NCI-H1694 treated with DMSO at 0.1 percent for 48 hours (cell line): ENCODE measurements at places on chromosomes 1 and 21.

GRCh38 chr1:199098468-199098867 is 459.6 kb downstream of the PTPRC start:
- no peak for DNase-seq

DNA sequence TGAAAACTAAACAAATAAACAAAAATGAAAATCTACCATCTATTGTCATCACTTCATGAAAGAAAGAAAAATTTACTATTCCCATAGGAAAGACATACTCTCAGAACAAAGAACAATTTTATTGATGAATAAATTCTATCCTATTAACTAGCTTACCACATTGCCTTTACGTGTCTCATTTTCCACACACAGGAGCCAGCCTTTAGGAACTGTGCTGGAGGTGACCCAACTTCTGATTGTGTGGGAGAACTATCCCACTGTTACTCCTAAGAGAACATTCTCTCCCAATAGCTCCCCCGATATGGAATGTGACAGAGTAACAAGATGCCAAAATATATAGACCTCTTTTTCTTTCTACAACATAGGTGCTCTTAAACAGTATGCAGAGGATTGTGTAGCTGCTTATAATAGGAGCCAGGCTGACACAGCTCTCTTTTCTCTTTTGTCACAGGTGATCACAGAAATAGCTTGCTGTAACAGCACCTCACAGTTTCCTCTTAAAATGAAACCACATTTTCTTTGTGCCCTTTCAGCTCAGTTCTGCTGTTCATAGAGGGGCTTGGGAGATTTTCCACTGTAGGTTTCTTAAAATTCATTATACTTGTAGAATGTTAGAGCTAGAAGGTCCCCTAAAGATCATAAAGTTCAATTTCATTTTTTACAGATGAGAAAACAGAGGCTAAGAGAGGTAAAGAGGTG is 35.5 kb downstream of the C21orf91 start:
- no peak for DNase-seq

DNA sequence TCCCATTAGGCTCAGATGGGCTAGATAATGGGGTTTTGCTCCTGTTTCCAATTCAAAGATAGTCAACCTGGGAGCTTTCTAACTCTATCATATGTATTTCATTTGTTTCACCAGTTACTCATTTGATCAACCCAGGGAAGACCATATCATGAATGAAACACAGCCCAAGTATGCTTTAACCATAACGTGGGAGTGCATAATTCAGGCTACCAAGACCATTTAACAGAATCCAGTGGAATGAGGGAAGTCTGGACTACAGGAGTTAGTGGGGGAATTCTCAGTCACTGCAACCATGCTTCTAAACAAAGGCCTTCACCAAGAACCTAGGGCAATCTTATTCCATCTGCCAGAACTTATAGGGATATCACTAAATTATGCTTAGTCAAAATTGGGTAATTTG is 15.0 kb upstream of the SLC16A1 start:
- DNase-seq: no peak

DNA sequence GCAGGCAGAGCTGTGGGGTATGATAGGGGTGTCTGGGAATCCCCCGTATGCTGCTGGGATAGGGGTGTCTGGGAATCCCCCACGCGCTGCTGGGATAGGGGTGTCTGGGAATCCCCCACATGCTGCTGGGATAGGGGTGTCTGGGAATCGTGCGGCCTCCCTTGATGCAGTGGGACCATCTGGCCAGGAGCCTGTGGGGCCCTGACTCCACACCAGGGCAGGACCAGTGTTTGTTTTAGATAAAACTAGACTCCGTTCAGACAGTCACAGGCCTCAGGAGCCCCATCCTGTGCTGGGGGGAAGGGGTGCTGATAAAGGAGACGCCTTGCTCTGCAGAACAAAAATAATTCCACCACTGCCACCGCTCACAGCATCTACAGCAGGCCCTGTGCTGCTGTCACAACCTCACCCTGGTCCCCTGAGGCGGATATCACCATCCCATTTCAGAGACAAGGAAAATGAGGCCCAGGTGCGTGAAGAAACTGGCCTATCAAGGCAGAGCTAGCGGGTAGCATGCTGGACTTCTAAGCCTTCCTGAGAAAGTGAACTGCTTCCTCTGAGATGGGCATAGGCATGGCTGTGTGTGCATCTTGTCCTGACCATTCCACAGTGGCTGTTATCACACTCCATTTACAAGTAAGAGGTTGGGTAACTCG is 24.0 kb downstream of the ECE1 start:
- no peak for DNase-seq

- DNase-seq: no peak
Observed at GRCh38 chr1:17799642-17800041, 44.5 kb downstream of the ACTL8 start.

- no peak for DNase-seq
Observed at GRCh38 chr1:61318319-61319125, 236.2 kb downstream of the NFIA start.

DNA sequence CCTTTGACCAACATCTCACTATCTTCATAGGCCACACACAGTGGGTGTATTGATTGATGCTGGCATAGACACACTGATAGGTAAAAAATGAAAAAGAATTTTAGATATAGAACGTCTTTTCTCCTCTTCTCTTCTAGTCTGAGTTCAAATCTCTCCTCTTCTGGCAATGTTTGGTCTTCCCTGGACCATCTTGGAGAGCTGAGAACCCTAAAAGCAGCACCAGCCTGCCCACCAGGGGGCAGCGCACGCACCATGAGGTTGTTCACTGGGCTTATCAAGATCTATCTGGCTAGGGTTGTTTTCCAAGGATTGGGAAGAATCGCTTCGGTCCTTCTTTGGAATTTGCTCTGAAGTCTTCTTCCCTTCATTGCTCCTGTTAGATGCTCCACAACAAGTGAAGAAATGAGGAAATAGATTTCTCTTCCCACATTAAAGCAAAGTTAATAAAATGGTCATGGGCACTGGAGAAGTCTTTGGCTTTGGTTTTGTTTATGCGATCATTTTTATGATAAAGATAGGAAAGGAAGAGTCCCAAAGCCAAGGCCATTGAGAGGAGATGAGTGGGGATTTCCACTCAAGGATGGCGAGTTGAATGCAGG is 104.0 kb upstream of the OLIG2 start:
- DNase-seq: peak; percentile 11

DNA sequence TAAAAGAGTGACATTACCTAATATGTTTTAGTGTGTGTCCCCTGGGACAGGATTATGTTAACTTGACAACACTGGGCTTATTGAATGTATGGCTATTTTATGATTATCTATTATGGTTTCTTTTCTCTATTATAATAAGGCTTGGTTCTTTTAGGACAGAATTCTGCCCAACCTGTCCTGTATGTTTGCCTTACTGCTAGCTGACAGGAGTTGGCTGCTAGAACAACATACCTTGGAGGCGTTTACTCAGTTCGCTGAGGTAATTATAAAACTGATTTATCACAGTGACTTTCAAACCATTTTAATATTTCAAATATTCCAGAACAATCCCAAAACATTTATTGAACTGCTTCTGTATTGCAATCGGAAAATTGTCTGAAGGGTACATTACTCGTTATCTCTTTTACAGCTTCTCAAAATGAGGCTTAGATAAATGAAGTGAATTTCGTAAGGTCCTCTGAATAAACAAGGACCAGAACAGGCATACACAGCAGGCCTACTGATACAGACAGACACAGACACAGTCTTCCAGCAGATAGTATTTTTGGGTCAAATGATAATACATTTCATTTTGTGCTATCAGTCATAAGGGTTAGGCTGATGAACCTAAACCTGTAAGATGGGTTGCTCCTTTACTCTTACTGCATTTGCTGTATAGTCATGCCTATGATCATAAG is 44.2 kb downstream of the SCYL3 start:
- no peak for DNase-seq
